ENCODE measurements at places on chromosomes 4 and X.

DNA sequence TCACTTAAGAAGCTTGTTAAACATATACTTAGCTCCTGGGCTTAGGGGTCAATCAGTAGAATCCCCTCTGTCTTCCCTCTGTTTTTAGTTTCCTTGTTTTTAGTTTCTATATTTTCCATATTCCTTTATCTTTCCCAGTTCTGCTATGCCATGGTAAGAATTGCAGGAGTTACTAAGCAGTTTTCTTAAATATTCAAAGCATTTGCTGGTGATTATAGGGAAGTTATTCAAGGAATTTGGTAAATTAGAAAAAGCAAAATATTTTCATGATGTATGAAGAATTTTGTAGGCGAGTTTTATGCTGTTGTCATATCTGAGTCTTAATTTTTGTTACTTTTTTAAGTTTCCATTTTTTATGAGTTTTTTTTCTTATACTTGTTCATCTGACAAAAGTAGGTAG is 91.6 kb upstream of the NUDT6 start:
- H3K4me3 ChIP-seq, result no peak overlapping the region
- H3K4me1 ChIP-seq, result no peaks in the 10 kb centered on the region
- H3K27ac ChIP-seq, result no peak overlapping the region
- peaks cover 3% of the 10 kb centered on the region for H3K36me3 ChIP-seq

GRCh38 chr4:98491899-98492559 is 166.4 kb downstream of the TSPAN5 start:
- no peak overlapping the region for H3K4me3 ChIP-seq
- no peaks in the 10 kb centered on the region for H3K36me3 ChIP-seq
- no peak overlapping the region for H3K27ac ChIP-seq
- no peaks in the 10 kb centered on the region for H3K4me1 ChIP-seq

GRCh38 chr4:6128221-6128850 is 72.0 kb downstream of the JAKMIP1 start:
- H3K4me1 ChIP-seq, result no peaks in the 10 kb centered on the region
- no peak overlapping the region for H3K4me3 ChIP-seq

GRCh38 chr4:95180531-95181242 is 368.1 kb downstream of the UNC5C start:
- H3K4me3 ChIP-seq, result no peak overlapping the region
- H3K4me1 ChIP-seq, result no peaks in the 10 kb centered on the region
- H3K27me3 ChIP-seq, result no peaks in the 10 kb centered on the region
- H3K27ac ChIP-seq, result no peak overlapping the region
- DNase-seq, result no peak

- DNase-seq, result no peak
- H3K4me1 ChIP-seq, result no peaks in the 10 kb centered on the region
- H3K4me3 ChIP-seq, result no peak overlapping the region
- no peak overlapping the region for H3K27ac ChIP-seq
- no peaks in the 10 kb centered on the region for H3K27me3 ChIP-seq
- H3K36me3 ChIP-seq, result no peaks in the 10 kb centered on the region
Observed at GRCh38 chr4:108731006-108731405, 31.8 kb downstream of the ETNPPL start.

- H3K27me3 ChIP-seq, result no peaks in the 10 kb centered on the region
- H3K4me3 ChIP-seq, result no peak overlapping the region
- H3K4me1 ChIP-seq, result no peaks in the 10 kb centered on the region
Observed at GRCh38 chrX:105758754-105759153, 63.6 kb upstream of the NRK start.

GRCh38 chr4:146134761-146135445 is 40.6 kb upstream of the LSM6 start:
- no peak overlapping the region for H3K4me3 ChIP-seq
- DNase-seq, result peak; percentile 9
- H3K4me1 ChIP-seq, result no peaks in the 10 kb centered on the region
- H3K27ac ChIP-seq, result no peak overlapping the region
- no peaks in the 10 kb centered on the region for H3K27me3 ChIP-seq
- H3K36me3 ChIP-seq, result no peaks in the 10 kb centered on the region

DNA sequence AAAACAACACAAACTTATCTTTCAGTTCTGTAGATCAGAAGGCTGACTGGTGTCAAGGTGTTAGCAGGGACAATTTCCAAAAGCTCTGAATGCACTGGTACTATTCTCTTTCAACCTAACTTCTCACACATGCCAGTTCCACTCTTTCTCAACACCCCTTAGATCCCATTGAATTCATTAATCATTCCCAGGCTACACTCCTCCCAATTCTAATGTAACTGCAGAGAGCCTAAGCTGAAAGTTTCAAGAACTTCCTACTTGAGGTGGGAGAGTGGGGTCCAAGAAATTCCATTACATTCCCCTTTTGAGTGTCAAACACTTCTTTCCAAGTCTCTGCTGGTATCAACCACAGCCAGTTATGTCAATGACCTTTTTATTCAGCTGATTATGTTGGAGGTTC is 142.0 kb downstream of the ADAMTS3 start:
- no peaks in the 10 kb centered on the region for H3K27me3 ChIP-seq
- H3K36me3 ChIP-seq, result no peaks in the 10 kb centered on the region
- no peaks in the 10 kb centered on the region for H3K4me1 ChIP-seq
- H3K4me3 ChIP-seq, result no peak overlapping the region
- no peak for DNase-seq
- H3K27ac ChIP-seq, result no peak overlapping the region

GRCh38 chrX:40079572-40079971 is 18.2 kb downstream of the BCOR start:
- H3K27me3 ChIP-seq, result no peaks in the 10 kb centered on the region
- H3K36me3 ChIP-seq, result no peaks in the 10 kb centered on the region
- no peak for DNase-seq
- H3K27ac ChIP-seq, result no peak overlapping the region

DNA sequence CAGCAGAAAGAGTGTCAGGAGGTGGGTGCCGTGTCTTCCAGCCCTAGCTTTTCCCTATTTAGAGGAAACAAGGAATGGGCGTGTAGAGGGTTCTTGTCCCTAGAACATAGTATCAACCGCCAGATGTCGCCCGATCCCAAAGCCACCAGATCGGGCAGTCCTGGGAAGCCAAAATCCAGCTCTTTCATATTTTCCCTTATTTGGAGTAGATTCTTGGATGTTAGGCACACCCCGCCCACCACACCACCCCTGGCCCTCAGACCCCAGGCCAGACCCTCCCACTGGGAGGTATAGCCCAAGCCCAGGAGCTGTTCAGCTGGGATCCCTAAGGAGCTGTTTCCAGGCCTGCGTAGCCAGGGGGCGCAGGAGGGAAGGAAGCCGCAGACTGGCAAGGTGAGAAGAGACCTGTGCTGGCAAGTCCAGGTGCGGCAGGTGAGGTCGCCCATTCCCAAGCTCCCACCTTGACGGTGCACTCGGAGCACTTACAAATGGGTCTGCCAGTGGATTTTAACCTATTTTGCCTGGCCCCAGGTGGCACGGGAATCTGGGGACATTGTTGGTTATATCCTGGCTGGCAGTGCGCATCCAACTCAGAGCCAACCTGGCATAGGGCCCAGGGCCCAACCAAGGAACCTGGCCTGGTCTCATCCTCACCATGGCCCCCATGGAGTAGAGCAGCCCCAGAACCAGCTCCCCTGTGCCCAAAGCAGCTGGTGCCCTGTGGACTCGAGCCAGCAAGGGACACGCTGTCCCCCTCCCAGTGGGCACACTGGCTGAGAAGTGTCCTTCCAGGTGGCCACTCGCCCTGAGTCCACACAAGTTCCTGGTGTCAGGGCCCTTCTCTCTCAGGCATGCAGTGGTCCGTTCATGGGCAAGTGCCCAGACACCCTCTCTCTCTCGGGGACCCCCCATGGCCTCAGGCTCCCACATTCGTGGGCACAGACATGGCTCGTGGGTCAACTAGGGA is 811 bp downstream of the FLNA start:
- no peaks in the 10 kb centered on the region for H3K36me3 ChIP-seq
- peak; percentile 75 for DNase-seq
- H3K4me1 ChIP-seq, result peaks cover 37% of the 10 kb centered on the region
- H3K27me3 ChIP-seq, result no peaks in the 10 kb centered on the region
- peak overlapping the region; percentile 83 for H3K4me3 ChIP-seq

GRCh38 chrX:17741123-17741511 is 3.8 kb downstream of the SCML1 start:
- no peak overlapping the region for H3K4me3 ChIP-seq
- H3K4me1 ChIP-seq, result no peaks in the 10 kb centered on the region
- no peak overlapping the region for H3K27ac ChIP-seq
- DNase-seq, result no peak
- H3K36me3 ChIP-seq, result no peaks in the 10 kb centered on the region
- no peaks in the 10 kb centered on the region for H3K27me3 ChIP-seq

DNA sequence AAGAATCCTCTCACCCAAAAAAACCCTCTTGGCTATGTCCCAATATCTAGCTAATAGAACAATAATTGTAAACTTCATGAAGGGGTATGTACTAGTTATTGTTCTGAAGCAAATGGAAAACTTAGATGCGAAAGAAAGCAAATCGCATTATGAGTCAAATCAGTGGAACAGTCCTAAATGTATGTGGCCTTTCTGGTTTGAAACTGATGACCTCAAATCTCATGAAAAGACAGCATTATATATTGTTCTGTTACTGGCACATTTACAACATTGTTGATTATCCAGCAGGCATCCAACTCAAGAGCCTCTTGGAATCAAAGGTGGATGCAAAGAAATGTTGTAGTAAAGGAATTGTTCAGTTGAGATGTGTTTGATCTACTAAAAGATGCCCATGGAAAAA is 34.7 kb downstream of the CSN3 start:
- H3K27ac ChIP-seq, result no peak overlapping the region
- no peak overlapping the region for H3K4me3 ChIP-seq
- no peaks in the 10 kb centered on the region for H3K27me3 ChIP-seq
- H3K36me3 ChIP-seq, result no peaks in the 10 kb centered on the region
- no peaks in the 10 kb centered on the region for H3K4me1 ChIP-seq

DNA sequence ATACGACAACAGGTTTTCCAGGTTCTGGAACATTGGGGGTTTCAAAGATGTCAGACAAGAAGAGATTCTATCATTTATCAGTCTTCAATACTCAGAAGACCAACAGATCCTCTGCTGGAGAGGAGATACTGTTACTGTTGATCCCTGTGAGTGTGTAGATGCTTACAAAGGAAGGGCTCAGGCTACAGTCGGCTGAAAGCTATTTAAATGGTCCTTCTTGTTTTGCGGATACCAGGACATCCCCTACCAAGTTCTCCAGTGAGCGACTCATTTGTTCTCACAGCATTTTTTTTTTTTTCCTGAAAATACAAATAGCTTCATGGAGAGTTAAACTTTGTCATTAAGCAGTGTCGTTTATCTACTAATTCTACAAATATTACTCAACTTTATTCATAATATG is 201.6 kb downstream of the CAMK2D start:
- no peak for DNase-seq
- H3K4me1 ChIP-seq, result no peaks in the 10 kb centered on the region

DNA sequence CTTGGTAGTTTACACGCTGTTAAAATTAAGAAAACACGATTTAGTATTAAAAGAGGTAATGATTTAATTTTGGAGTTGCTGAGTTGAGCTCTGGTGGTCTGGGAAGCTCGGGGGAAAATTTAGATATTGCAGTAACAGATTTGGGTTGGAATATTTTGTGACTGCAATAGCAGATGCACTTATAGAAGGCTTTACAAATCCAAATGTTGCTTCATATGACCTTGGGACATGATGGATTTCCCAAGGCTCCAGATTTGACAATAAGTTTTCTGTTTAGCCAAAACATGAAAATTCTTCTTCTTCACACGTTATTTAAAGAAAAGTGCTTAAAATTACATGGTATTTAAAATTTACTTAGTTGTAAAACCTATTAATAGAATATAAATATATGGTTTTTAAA is 302.0 kb downstream of the SPRY1 start:
- H3K4me1 ChIP-seq, result no peaks in the 10 kb centered on the region
- no peak overlapping the region for H3K4me3 ChIP-seq
- no peak for DNase-seq

GRCh38 chr4:138558886-138559285 is 316.7 kb upstream of the SLC7A11 start:
- no peaks in the 10 kb centered on the region for H3K27me3 ChIP-seq
- no peaks in the 10 kb centered on the region for H3K36me3 ChIP-seq
- no peaks in the 10 kb centered on the region for H3K4me1 ChIP-seq
- no peak overlapping the region for H3K4me3 ChIP-seq
- DNase-seq, result no peak
- H3K27ac ChIP-seq, result no peak overlapping the region

DNA sequence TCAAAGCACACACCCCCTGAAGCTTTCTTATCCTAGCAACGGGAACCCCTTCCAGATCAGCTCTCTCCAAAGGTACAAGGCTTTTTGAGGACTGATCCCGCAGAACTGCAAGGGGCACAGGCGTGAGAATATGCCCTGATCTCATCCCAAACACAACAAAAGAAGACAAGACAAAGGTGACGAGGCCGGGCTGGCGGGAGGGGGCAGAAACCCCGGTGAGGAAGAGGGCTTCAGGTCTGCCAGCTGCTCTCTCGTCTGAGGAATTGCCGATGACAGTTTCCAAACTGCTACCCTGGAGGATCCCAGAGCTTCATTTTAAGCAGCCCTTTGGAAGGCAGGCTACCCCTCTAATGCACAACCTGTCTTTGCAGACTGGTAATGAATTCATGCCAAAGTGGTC is 3.4 kb downstream of the HCFC1 start:
- H3K4me1 ChIP-seq, result no peaks in the 10 kb centered on the region

GRCh38 chrX:4656419-4656818 is 943.0 kb upstream of the PRKX start:
- H3K27me3 ChIP-seq, result no peaks in the 10 kb centered on the region
- H3K4me3 ChIP-seq, result no peak overlapping the region
- no peak overlapping the region for H3K27ac ChIP-seq
- H3K36me3 ChIP-seq, result no peaks in the 10 kb centered on the region

- DNase-seq, result no peak
- no peaks in the 10 kb centered on the region for H3K36me3 ChIP-seq
- H3K4me3 ChIP-seq, result no peak overlapping the region
- H3K27me3 ChIP-seq, result no peaks in the 10 kb centered on the region
- no peak overlapping the region for H3K27ac ChIP-seq
- no peaks in the 10 kb centered on the region for H3K4me1 ChIP-seq
Observed at GRCh38 chr4:45062935-45063545, 336.7 kb upstream of the GNPDA2 start.

DNA sequence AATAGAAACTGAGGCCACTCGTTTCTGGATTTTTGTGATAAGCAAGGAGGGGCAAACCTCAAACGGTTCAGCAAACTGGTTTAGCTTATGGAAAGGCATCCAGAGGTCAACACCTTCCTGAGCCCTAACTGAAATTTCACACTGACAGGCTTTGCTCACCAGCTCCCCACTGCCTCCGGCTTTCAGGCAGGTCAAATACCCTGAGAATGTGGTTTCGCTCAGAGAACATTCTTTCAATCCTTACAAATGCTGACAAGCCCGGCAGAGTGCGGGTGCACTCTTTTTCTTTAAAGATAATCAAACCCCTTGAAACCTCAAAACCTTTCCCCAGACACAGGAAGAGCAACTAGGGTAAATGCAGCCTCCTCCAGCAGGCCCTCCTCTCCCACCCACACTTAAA is 41.5 kb downstream of the CD40LG start:
- H3K4me3 ChIP-seq, result no peak overlapping the region
- no peak overlapping the region for H3K27ac ChIP-seq
- peaks cover 12% of the 10 kb centered on the region for H3K27me3 ChIP-seq
- DNase-seq, result no peak
- no peaks in the 10 kb centered on the region for H3K4me1 ChIP-seq

Measured in tibial nerve (tissue), 4 donors.